ENCODE measurements at places on chromosomes 3 and 15.

- peak; percentile 45 for DNase-seq
These were observed 378.2 kb upstream of the AZI2 start for GRCh38 chr3:28726840-28727239.

DNA sequence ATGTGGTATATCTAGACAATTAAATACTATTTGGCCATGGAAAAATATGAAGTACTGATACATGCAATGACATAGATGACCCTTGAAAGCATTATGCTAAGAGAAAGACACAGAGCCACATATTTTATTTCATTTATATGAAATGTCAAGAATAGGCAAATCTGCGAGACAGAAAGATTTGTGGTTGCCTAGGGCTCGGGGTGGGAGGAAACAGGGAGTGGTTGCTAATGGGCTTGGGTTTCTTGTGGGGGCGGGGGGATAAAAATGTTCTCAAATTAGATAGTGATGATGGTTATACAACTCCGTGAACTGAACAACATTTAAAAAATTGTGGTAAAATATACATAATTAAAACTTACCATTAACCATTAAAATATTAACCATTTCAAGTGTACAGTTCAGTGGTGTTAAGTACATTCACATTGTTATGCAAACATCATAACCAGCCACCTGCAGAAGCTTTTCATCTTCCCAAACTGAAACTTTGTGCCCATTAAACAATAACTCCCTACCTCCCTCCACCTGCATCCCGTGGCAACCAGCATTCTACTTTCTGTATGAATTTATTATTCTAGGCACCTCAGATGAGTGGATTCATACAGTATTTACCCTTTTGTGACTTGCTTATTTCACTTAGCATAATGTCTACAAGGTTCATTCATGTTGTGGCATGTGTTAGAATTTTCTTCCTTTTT is 24.3 kb upstream of the ANP32A start:
- DNase-seq = no peak

DNA sequence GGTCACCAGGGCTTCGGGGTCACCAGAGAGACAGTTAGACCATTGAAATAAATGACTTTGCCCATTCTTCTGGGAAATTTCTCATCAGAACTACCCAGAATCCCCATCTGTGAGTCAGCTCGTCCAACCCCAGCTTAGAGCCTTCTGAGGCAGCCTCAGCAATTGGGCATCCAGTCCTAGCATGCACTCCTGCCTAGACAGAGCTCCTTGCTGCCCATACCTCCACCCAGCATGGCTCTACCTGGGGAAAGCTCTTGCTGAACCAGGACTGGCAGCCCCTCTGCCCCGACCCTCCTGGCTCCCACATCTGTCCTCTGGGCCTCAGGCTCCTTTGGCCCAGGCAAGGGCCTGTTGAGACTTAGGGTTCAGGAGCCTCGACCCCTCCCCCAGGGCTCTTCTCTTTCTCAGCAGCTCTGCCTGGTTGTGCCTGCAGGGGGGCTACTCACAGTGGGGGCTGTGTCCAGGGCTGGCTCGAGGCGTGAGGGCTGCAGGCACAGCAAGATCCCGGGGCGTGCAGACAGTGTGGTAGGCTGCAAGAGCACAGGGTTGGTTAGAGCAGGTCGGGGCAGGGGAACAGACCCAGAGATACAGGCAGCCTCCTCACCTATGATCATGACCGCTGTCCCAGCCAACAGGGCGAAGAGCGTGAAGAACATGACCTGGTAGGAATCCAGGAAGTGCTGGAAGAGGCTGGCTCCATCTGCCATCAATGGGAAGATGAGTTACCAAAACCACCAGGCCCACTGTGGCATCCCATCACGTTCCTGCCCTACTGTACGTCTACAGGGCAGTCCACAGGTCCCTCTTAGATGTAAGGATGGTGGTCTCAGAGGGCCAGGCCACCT is 101.3 kb downstream of the NUP210 start:
- DNase-seq = no peak

- no peak for DNase-seq
These were observed 308.2 kb downstream of the ULK4 start for GRCh38 chr3:41653571-41654239.

DNA sequence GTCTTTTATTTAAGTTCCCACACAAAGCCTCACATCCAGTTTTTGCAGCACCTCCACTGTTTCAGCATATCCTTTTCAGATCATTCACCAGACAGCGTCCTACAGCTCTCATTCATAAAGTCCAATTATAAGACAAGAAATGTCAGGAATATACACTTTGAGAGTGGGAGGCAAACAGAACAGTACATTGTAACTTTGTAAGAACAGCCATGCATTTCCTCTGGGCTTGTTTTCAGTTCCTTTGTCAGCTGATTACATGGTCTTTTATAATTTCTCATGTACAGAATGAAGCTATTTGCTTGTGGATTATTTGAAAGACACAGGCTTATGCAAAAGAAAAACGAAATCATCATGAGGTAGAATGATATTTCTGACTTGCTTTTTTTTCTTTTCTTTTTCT is 85.7 kb downstream of the SOX2 start:
- DNase-seq = no peak

DNA sequence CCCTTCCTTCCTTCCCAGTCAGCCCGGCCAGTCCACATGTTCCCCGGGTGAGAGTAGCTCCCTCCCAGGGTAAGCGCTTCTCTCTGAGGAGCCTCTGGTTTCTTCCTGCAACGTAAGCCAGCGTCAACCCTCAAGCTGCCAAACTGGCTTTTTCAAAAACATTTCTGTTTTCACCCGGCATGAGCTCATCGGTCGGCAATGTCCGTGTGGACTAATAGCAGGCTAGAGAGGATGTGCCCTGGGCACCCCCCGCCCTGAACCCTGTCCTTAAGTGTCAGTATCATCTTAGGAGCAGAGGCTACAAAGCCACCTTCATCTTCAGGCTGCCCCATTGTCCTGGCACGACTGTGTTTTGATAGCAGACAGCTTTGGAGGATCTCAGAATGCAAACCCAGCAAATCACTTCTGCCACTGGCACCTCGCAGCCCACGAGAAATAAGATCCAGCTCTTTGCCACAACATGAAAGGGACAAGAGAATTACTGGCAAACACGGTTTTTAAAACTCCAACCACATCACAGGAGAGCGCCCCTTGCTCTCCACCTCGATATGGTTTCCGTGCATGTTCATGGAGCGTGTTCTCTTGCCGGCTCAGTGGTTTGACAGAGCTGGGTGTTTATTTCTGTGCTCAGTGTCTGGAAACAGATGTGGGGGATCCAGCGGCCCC is 9.9 kb downstream of the ALDH1A3 start:
- no peak for DNase-seq

DNA sequence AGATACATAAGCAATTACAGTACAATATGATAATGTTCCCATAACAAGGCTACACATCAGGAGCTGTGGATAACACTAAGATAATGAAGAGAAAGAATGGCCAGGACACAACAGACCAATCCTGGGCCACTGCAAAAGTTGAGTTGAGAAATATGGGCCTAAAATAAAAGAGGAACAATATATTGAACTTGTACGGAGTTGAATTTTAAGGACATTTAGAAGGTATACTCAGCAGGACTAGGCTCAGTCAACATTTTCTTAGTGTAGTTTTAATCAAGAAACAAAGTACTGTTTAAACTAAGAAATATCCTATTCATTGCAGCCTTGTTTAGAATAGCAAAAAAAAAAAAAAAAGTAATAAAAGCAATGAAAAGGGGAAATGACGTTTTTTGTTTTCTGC is 24.3 kb downstream of the HERC1 start:
- DNase-seq = no peak

DNA sequence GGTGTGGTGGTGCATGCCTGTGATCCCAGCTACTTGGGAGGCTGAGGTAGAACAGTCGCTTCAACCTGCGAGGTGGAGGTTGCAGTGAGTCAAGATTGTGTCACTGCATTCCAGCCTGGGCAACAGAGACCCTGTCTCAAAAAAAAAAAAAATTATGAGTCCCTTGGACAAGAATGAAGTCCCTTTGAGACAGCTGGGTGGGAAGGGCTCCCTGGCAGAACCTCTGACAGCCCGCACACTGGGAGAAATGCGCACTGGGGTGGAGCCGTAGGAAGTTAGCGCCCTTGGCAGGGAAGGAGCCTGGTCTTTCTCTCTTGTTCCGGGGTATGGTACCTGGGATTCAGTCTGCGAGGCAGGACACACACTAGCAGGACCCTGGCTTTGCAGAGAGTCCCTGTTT is 51.4 kb downstream of the SLC30A4 start:
- no peak for DNase-seq

DNA sequence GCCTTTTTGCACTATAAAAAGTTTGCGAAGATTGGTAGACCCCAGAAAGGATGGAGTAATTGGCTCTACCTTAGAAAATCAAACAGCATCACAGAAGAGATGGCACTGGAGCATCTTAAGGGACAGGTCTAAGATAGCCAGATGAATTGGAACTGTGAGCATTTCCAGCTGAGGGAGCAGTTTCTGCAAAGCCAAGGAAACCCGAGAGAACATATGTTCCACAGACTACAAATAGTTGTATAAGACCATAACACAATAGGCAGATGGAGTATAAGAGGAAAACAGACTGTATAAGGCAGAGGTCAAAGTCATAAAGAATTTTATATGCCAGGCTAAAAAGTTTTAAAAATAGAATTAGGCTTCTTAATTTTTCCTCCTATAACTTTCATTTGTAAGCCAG is 46.0 kb downstream of the TSC22D2 start:
- DNase-seq = no peak

GRCh38 chr15:26197060-26197459 is 333.9 kb upstream of the ATP10A start:
- DNase-seq = no peak

DNA sequence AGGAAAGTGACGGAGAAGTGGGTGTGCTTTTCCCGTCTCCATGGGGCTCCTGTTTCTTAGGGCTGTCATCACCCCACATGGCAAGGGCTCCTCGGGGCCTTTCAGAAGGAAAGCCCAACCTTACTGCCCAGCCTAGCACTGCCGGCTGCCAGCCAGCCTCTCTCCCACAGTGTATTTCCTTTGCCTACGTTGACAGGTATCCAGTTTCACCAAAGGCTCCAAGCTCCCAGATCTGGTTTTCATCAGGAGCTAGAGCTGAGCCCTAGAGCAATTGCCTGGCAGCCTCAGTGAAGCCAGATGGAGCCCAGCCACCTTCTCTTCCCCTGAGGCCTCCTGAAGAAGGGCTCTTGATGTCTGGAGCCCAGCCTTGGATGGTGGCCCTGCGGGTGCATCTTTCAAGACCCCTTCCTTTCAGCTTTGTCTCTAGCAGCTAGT is 20.2 kb downstream of the CRABP1 start:
- no peak for DNase-seq

DNA sequence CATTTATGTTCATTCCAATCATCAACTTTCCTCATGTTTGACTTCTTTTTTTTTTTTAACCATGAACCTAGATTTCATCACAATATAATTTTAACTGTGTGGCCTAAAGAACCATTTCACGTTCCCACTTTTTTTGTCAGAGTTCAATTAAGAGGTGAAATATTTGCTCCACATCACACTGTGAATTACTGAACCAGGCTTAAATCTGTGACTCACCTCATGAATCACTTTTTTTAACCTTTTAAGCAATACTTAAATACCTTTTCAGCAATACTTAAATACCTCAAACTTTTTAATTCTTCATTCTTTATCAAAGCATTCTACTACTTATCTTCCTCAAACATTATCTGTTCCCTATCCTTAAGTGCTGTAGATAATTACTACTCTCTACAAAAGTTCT is 137.6 kb downstream of the SI start:
- DNase-seq = no peak

GRCh38 chr3:69767571-69767970 is 28.3 kb downstream of the MITF start:
- DNase-seq = peak; percentile 34

DNA sequence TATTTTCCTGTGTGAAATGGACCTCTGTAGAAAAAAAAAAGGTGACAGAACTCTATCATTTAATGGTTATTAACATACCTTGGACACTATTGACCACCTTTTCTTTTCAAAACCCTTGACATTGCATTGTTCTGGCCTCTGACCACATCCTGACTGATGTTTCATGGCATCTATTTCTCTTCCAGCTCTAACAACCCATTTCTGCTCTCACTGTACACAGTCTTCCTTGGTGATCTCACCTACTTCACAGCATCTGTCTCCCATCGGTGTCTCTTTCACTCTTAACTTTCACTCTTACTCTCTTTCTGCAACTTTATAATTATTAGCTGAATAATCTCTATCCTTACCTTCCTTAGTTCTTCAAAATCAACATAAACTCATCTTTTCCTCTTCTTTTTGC is 217.4 kb upstream of the CD96 start:
- DNase-seq = no peak

DNA sequence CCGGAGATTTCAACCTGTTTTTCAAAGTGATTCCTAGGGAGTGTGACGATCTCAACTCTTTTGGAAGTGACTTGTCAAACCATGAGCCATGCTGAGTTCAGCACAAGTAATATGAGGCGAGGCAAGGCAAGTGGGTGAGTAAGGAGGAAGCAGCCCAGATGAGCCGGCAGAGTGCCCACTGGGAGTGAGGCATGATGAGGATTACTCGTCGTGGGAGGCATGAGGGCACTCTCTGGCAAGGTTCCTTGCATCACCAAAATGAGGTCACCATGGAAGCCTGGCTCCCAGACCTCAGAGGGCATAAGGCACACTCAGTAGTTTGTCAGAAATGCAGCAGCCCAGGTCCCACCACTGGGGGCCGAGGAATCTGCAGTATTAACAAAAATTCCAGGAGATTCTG is 636.1 kb downstream of the MAGI1 start:
- DNase-seq = no peak

DNA sequence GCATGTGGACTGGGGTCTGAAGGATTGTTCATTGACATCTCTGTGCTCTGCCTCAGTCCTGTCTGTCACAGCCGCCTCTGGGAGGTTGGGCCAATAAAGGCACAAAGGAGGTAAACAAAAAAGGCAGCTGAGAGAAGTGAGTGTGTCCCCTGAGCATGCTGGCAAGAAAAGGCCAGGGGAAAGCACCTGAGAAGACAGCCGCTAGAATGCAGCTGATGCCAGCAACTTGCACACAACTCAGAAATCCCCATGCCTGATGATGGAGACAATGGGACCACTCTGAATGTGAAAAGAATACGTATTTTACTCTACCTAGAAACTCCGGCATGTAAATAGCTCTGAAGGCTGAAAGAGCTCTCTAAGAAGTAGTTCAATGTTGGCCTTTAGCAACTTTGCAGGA is 118.7 kb downstream of the KCNH8 start:
- DNase-seq = no peak

All from mucosa of descending colon (tissue), 3 donors.